NCI-H1930 (cell line): ENCODE measurements at places on chromosomes 6 and 20.

DNA sequence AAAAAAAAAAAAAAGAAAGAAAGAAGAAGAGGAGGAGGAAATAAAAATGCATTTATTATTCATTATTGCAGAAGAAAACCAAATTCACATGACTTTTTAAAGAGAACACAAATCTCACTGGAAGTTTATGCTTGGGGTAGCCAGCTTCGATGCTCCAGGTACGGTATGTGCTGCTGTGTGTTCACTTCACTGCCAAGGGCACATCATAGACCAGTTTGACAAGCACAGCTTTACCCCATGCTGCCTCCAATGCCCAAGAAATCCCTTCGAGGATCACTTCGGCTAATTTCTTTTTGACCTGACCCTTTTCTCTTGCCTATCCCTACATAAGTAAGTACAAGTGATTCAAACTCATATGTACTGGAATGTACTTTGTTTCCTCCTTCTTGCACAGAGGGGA lies 41.9 kb upstream of the RBM24 start:
- no peak for DNase-seq

DNA sequence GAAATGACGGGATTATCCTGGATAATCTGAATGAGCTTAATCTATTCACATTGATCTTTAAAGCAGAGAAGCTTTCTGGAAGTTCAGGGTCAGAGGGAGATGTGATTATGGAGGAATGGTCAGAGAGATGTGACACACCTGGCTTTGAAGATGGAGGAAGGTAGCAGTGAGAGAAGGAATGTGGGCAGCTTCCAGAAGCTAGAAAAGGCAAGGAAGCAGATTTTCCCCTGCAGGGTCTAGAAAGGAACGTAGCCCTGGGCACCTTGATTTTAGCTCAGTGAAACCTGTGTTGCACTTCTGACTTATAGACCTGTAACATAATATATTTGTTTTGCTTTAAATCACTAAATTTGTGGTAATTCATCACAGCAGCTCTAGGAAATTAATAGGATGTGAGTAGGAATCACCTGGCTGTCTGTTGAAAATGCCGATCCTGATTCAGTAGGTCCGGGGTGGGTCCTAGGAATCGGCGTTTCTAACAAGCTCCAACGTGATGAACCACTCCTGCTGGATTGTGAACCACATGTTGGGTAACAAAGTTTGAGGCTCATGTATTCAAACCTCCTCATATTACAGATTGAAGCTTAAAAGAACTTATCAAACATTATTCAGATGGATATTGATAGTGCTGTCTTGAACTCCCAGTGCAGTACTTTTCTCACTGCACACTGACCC lies 157.0 kb downstream of the GJA1 start:
- no peak for DNase-seq

DNA sequence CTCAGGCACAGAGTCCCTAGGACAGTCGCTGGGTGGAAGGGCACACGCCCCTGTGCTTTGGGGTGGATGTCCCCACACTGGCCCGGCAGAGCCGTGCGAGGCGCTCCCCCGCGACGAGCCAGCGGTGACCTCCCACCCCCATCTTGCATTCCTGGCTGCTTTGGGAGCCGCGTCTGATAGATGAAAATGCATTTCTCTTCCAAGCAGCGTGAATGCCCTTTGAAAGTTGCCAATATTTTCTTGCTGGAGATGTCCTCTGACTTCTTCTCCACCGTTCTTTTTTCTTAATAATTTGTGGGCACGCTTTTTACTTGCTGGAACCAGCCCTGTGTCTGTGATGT lies 29.9 kb downstream of the COL20A1 start:
- no peak for DNase-seq

DNA sequence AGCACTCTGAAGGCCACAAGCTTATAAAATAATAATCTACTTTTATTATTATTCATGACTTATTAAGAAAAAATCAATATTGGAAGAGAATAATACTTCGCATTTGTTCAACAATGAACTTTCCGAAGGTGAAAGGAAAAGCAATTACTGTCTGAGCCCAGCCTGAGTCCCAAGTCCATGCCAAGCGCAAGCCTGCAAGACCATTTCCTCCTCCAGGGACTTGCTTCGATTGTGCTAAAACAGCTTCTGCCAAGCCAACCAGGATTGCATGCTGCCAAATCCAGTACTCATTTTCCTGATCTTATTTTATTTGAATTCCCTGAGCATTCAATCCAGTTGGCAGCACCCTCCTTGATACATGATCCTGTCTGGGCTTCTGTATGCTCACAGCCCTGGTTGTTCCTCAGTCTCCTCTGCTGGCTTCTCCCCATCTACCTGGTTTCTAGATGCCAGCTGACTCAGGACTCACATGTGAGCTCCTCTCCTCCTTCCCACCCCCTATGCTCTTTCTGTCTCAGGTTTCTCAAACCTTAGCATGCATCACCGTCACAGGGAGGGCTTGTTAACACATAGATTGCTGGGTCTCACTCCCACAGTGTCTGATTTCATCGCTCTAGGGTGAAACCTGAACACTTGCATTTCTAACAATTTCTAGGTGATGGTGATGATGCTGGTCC lies 55.9 kb upstream of the PSMF1 start:
- DNase-seq, result no peak

DNA sequence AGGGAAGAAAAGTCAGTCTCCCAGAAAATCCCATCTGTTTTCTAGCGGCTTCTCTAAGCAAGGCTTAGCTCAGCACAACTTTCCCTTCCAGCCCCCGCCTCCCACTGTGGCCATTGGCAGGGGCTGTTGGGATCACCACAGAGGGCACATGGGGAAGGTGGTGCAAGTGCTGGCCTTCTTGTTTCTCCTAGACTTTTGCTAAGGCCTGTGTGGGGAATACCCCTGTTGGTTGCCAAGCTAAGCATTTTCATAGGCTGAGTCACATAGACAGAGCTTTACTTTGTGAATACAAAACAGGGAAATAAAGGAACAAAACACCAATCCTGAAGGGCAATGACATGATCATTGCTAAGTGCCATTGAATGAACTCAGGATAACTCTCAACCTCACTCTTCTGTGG lies 32.4 kb upstream of the TIAM2 start:
- no peak for DNase-seq

DNA sequence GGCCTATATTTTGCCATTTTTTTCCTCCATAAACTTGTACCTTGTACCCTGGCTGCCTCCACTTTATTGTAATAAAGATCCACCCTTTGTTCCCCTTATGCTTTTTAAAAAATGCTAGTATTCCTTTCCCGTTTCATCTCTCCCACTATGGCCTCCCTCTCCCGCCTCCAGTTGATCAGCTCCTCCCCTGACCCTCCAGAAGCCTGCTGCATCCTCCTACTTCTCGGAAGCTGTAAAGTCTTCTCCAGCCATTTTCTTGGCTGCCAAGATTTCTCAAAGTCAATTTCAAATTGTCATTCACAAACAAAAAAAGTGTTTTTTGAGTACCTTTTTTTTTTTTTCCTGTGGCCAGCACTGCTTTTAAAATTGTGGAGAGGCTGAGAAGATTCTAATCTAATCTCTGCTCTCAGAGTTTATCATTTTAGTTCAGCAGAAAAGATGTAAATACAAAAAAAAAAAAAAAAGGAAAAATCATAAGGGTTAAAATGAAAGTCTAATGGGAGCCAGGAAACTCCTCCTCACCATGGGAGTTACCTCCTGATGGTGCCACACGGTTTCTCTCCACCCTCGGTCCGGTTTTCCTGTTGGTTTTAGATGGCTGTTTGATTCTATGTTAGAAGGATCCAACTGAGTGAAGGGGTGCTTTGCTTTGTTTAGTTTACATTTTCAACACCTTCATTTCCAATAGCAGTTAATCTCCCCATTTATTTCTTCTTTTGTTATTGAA lies 103.0 kb upstream of the KCNK16 start:
- DNase-seq, result no peak

DNA sequence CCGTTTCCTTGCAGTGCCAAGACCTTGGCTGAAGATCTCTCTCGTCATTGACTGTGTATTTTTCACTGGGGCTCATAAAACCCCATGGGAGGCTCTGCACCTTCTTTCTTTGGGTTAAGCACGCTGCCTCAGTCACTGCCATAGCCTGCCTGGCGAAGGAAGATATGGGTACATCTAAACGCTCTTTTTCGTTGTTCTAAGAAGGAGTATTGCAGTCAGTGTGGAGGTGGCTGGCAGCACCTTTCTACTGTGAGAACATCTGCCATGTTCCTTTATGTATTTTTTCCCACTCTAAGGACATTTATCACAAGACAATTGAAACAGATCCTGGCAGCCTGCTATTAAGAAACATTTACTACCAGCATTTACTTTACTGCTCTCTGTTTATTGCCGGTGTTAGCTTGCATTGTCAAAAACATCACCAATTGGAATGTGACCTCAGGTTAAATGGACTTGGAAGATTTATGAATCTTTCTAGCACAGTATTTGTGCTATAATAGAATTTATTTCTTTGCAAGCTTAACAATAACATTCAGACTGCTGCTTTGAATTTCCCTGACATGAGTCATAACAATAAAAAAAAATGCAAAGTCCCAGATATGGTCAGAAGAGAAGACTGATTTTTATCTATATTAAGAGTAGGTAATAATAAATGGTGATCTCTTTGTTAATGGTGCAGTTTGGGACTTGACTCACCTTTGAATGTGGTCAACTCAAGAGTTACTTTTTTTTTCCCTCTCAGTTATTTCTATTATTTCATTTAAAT lies 62.2 kb upstream of the CLDN20 start:
- no peak for DNase-seq

- no peak for DNase-seq
Measured at GRCh38 chr20:51985013-51985415, 182.7 kb upstream of the SALL4 start.

DNA sequence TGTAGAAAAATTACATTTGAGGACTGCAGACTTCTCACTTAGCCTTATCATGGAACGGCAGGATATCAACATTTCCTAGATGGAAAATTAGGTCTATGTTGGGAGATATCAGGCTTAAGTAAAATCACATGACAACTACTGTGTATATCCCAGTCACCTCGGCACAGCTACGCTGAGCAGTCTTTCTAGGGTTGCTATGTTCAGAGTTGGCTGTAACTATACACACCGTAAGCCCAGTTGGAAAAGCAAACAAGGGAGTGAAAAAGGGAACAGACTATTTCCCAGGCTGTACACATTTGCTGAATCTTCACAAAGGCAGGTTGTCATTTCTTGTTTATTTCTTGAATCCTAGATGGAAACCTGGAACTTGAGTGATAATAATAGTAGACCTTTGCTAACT lies 80.7 kb upstream of the PTPRK start:
- DNase-seq, result no peak

DNA sequence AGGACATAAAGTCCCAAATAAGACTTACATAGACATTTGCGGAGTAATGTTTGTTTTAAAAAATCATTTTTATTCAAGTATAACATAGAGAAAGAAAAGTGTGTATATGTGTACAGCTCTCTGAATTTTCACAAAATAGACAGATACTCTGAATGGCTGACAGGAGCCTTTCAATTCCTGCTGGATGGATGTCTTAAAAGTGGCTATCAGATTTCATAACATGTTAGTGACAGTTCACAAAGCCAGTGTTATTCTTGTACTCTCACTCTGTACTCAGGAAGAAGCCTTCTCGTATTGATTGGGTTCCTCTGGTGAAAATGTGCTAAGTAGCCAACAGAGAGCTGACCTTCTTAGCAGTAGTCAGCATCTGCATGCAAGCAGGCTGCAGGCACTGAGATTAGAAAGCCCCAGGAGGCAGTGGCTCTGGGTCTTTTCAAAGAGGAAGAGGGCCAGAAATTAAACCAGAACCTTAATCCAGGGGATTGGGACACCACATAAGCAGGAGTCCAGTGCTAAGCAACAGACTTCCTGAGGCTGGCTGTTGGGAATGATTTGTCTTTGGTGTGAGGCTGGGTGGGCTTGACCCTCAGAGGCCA lies 19.7 kb downstream of the SLC17A4 start:
- no peak for DNase-seq

GRCh38 chr6:123352279-123352678 lies 284.5 kb downstream of the TRDN start:
- no peak for DNase-seq

DNA sequence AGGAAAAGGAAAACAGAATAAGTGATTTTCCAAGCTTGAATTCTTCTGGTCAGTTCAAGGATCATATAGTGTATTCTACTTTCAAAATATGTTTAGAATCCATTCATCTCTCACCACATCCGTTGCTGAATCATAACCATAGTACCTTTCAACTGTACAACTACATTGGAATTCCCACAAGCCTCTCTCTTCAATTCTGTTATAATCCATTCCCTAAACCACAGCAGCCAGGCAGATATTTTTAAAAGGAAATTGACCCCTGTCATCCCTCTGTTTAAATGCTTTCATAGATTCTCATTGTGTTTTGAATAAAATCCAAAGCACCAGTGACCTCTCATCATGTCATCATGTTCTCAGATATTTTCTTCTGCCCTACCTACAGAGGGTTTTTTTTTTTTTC lies 412.7 kb downstream of the GRIK2 start:
- no peak for DNase-seq

DNA sequence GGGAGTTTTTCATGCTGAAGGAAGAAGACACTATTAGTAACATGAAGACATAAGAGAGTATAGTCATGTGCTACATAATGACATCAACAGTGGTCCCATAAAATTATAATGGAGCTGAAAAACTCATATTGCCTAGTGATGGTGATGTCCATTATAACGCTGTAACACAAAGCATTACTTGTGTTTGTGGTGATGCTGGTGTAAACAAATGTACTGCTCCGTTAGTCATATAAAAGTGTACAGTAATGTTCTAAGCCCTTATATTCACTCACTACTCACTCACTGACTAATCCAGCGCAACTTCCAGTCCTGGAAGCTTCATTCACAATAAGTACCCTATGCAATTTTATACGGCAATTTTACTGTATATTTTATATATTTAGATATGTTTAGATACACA lies 26.8 kb upstream of the ASF1A start:
- DNase-seq, result no peak

GRCh38 chr6:117451671-117452070 lies 25.9 kb upstream of the ROS1 start:
- DNase-seq, result no peak

DNA sequence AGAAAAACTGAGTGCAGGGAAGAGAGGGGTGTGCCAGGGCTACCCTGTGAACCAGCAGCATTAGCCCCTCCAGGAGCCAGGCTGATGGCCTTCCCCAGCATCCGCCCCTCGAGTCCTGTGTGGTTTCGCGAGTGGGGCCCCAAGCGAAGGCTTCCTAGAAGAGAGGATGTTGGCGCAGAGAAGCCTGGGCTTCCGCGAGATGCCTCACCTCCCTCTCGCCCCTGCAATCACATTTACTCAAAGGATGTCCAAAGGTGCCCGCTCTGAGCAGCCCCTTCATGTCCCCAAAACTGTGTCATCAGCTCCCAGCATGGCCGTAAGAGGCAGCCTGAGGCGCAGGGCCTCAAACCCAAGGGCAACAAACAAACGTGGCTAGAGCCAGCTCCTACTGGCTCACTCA lies 111.7 kb downstream of the PREX1 start:
- no peak for DNase-seq

- no peak for DNase-seq
Measured at GRCh38 chr20:3934624-3935023, 45.4 kb downstream of the PANK2 start.

- no peak for DNase-seq
Measured at GRCh38 chr6:423799-424345, 32.3 kb downstream of the IRF4 start.

DNA sequence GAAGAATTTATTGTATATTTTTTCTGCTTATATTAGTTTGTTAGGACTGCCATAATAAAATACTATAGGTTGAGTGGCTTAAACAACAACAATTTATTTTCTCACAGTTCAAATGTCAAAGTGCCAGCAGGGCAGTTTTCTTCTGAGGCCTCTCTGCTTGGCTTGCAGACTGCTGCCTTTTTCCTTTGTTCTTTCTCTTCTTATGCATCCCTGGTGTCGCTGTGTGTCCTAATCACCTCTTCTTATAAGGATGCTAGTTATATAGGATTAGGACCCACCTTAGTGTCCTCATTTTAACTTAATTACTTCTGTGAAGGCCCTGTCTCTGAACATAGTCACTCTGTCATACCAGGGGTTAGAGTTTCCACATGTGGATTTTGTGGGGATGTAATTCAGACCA lies 354.4 kb downstream of the NKAIN2 start:
- no peak for DNase-seq
